ENCODE measurements at places on chromosomes 3 and 15.

DNA sequence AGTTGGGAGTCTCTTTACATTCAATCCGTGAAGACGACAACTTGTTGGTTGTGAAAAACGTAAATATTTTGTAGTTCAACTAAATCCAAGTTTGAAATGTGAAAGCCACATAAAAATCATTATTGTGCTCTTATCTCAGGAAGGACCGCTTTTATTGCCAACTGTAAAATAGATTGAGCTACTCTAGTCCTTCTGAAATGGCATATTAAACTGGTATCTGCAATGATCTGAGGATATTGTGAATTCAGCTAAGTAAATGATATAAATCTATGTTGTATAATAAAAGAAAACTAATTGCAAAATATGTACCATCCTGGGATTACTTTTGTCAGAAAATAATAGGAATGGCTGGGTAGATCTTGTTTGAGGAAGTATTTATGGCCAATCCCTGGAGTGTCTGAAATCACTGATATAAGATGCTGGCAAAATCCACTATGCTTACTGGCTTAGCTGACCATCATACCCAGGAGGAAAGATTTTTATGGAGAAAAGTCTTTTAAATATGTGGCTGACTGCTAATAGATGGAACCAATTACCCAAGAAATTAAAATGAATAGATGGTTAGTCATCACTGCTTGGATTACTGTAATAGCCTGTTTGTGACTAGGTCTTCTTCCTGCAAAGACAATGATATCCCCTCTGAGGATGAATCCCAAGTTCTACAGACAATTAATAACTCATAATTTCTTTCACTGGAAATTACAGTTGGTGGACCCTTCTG is 191.8 kb downstream of the SEMA6D start:
- DNase-seq, result peak; percentile 31

DNA sequence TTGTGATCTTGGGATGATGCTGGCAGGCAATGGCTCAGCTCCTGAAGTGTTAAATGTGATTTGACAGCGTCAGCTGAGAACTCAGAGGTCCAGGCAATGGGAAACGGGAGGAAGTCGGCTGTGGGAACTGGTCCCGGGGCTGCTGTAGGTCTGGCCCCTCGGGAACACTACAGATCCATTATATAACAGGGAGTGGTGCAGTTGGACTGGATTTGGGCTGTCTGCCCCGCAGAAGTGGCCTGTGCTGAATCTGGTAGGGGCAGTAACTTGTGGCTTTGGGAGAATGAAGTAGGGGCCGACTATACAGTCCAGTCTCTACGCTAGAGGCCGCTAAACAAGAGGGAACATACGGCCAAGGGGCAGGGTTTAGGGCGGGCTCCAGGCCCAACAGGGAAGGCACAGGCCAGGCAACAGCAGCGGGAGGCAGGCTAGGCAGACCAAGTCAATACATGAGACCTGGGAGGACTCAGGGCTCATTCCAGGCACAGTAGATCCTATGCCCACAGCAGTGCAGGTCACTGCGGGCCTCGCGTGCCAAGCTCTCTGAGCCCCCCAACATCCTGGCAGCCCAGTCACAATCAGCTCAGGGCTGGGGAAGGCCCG is 20.3 kb upstream of the IL16 start:
- no peak for DNase-seq

DNA sequence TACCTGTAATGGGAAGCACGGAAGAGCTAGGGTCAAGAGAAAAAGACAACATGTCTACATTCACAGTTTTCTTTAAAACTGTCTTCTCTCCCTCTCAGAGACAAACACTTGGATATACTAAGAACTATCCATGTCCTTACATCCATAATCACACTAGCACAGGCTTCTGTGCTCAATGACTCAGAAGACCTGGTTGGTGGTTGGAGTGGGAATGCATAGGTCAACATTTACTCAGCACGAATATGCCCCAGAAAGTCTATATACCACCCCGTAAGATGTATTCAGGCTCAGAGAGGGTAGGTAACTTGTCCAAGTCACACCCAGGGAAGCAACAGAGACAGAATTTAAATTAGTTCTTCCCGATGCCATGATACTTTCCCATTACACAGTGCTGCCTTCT is 891.1 kb downstream of the TUSC7 start:
- DNase-seq, result no peak

DNA sequence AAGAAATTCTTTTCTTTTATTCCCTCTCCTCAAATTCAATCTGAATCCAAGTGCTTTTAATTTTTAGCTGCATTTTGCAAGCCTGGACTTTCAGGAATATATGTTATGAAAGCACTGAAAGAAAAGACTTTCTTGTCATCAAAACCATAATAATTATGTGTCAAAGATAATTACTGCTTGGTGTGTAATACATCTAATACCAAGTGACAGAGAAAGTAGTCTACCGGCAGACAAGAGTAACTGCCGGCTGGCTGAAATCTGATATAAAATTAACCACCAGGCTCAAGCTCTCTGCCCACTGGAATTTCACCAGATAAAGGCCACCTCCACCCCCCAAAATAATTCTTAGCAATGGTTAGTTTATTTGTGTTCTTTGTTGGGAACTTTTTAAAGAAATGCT is 220.9 kb upstream of the CDIN1 start:
- no peak for DNase-seq

- no peak for DNase-seq
Observed at GRCh38 chr15:85831415-85832113, 36.8 kb upstream of the KLHL25 start.

DNA sequence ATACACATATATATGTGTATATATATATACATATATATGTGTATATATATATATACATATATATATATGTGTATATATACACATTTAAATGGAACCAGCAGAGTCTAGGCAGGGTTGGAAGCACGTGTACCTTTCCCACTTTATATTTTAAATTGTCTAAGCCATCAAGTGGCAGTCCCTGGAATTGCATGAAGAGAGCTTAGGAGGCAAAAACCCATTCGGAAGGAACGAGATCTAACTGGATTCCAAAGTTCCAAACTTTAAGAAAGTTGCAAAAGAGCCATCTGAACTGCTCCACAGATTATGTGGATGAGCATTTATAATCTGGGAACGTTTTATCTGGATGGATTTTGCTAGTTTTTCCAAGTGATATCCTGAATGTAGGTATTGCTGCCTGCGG is 186.5 kb downstream of the FOXP1 start:
- no peak for DNase-seq

GRCh38 chr3:71451060-71451459 is 132.5 kb downstream of the FOXP1 start:
- no peak for DNase-seq

GRCh38 chr3:143220741-143221140 is 101.2 kb downstream of the CHST2 start:
- no peak for DNase-seq

GRCh38 chr3:114558271-114558670 is 264.4 kb downstream of the TIGIT start:
- no peak for DNase-seq

GRCh38 chr15:73683777-73684580 is at the start of gene CD276:
TSS of gene CD276 (plus strand) at chr15:73684383. CDS start at chr15:73699640, 15,257 bp downstream.
- no peak for DNase-seq

DNA sequence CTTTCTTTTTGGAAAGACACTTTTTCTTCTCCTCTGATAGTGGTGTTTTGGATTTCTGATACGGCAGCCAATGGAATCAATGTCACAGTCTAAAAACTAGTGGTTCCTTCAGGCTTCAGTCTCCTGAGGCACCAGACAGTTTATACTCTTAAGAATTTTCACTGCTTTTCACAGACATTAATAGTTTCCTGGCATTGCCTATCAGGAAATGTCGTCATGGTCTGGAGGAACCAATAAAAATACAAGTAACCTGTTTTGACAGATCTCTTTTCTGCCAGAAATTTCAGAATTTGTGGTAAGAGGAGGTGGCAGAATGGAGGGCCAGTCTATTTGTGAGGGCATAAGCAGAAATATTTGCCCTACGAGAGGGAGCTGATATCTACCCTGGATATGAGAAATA is 44.8 kb downstream of the FILIP1L start:
- no peak for DNase-seq

GRCh38 chr3:21109056-21109455 is 642.0 kb downstream of the ZNF385D start:
- no peak for DNase-seq

- DNase-seq, result no peak
Observed at GRCh38 chr15:78461171-78461888, 23.3 kb downstream of the IREB2 start.

DNA sequence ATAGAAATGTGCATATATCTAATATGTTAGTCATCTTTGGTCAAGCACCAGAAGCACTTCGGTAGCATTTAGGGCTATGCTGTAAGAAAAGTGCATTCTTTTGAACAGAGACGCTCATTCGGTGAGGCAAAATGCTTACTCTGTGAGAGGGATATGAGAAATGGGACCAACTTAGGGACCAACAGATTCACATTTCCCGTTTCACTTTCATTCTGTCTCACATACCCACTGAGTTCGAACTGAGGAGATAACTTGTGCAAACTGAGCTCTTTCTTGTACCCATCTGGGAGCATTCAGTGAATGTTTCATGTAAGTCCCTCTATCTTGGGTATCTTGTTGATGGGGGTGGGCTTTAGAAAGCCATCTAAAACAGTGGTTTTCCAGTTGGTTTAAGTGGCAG is 135.3 kb downstream of the FEZF2 start:
- no peak for DNase-seq

- no peak for DNase-seq
Observed at GRCh38 chr3:45994419-45995235, 997 bp downstream of the FYCO1 start.

DNA sequence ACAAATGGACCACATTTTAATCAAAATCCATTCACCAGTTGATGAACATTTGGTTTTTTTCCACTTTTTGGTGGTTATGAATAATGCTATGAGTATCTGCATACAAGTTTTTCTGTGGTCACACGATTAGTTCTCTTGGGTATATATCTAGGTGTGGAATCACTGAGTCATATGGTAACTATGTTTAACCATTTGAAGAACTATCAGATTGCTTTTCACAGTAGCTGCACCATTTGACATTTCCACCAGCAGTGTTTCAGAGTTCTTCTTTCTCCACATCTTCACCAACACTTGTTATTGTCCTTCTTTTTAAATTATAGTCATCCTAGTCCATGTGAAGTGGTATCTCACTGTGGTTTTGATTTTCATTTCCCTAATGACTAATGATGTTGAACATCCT is 33.3 kb upstream of the ATG7 start:
- peak; percentile 83 for DNase-seq

Data from GM04503 (cell line).